ENCODE measurements at places on chromosomes 2 and 18. TPM values are rescaled to one million over a fixed set of nuclear protein-coding genes. Genes with fewer than 3 reads are reported as not detected.

The VSNL1 gene
- total RNA-seq = not detected

The L3MBTL4 gene
- 5.9 TPM for total RNA-seq

The TMEM37 gene
- 0.51 TPM for total RNA-seq

The FKBP1B gene
- 9.9 TPM for total RNA-seq

The DES gene
- total RNA-seq = not detected

The RUFY4 gene
- total RNA-seq = not detected

The CNDP1 gene
- not detected for total RNA-seq

The CREB1 gene
- 56.2 TPM for total RNA-seq

The CRYGD gene
- not detected for total RNA-seq
